ENCODE measurements at places on chromosomes 5 and 9. TPM values are rescaled to one million over a fixed set of nuclear protein-coding genes. Genes with fewer than 3 reads are reported as not detected.

The CCDC187 gene
- polyA plus RNA-seq = not detected

The SAXO1 gene
- not detected for polyA plus RNA-seq

The ST8SIA4 gene
- polyA plus RNA-seq = 14.9 TPM

The CCL21 gene
- not detected for polyA plus RNA-seq

The ARL14EPL gene
- 0.24 TPM for polyA plus RNA-seq

The PDZD2 gene
- 4.0 TPM for polyA plus RNA-seq

The SMIM23 gene
- not detected for polyA plus RNA-seq

The MCC gene
- polyA plus RNA-seq = 4.6 TPM

The PCDHGA6 gene
- polyA plus RNA-seq = 0.09 TPM

The PCDHA4 gene
- polyA plus RNA-seq = 43.6 TPM

The ADAMTS19 gene
- 1.4 TPM for polyA plus RNA-seq

The GKAP1 gene
- polyA plus RNA-seq = 6.9 TPM

The TENT4A gene
- 12.1 TPM for polyA plus RNA-seq

The PGM5 gene
- not detected for polyA plus RNA-seq

The ATOSB gene
- polyA plus RNA-seq = 34.1 TPM

The FIBCD1 gene
- polyA plus RNA-seq = 1.6 TPM

The HRH2 gene
- polyA plus RNA-seq = 0.09 TPM

The CATSPER3 gene
- polyA plus RNA-seq = 0.80 TPM

The PSMD5 gene
- polyA plus RNA-seq = 11.7 TPM

The CPEB4 gene
- polyA plus RNA-seq = 37.9 TPM

The DRD1 gene
- polyA plus RNA-seq = 0.72 TPM

The RAD17 gene
- 51.8 TPM for polyA plus RNA-seq

The SLC25A2 gene
- polyA plus RNA-seq = not detected

The PHYHD1 gene
- not detected for polyA plus RNA-seq

The AP3S1 gene
- 157 TPM for polyA plus RNA-seq

The THG1L gene
- 7.9 TPM for polyA plus RNA-seq

The GNA14 gene
- polyA plus RNA-seq = 1.1 TPM

The CHSY3 gene
- polyA plus RNA-seq = not detected

The PCDHGA9 gene
- not detected for polyA plus RNA-seq

The TMEFF1 gene
- 295 TPM for polyA plus RNA-seq

The CCDC107 gene
- 41.4 TPM for polyA plus RNA-seq

The SLC25A48 gene
- 1.0 TPM for polyA plus RNA-seq

The GPR151 gene
- polyA plus RNA-seq = 1.0 TPM

The LIFR gene
- polyA plus RNA-seq = 6.1 TPM

The GLIPR2 gene
- 8.0 TPM for polyA plus RNA-seq

The CNTFR gene
- 19.0 TPM for polyA plus RNA-seq

The IL31RA gene
- polyA plus RNA-seq = not detected

The MED10 gene
- polyA plus RNA-seq = 50.4 TPM

The SLC36A3 gene
- not detected for polyA plus RNA-seq

The CARTPT gene
- not detected for polyA plus RNA-seq

The GRM6 gene
- not detected for polyA plus RNA-seq

The WNT8A gene
- polyA plus RNA-seq = 0.26 TPM

The IRX4 gene
- polyA plus RNA-seq = not detected

The NTRK2 gene
- polyA plus RNA-seq = 14.2 TPM

The LVRN gene
- 3.5 TPM for polyA plus RNA-seq

The ADAMTS12 gene
- polyA plus RNA-seq = 0.08 TPM

The DMRTA1 gene
- polyA plus RNA-seq = 0.64 TPM

Data from neural cell (in vitro differentiated cells).